Activated T-helper 9 cell treated with anti-CD3 and anti-CD28 coated beads, Interleukin-2, amount 50 U/mL, for 16 hours (primary cell): ENCODE measurements at places on chromosomes 3 and 15.

GRCh38 chr15:77417602-77418001, 2.3 kb downstream of the PEAK1 start:
- no peak for DNase-seq

GRCh38 chr3:143924522-143925285, 46.9 kb upstream of the DIPK2A start:
- no peak for DNase-seq

- DNase-seq = no peak
Observed at GRCh38 chr15:43953402-43953801, 126.6 kb downstream of the WDR76 start.

- no peak for DNase-seq
Observed at GRCh38 chr3:124149081-124149480, 157.2 kb upstream of the ROPN1 start.

- no peak for DNase-seq
Observed at GRCh38 chr3:182843478-182843877, 50.2 kb downstream of the ATP11B start.

DNA sequence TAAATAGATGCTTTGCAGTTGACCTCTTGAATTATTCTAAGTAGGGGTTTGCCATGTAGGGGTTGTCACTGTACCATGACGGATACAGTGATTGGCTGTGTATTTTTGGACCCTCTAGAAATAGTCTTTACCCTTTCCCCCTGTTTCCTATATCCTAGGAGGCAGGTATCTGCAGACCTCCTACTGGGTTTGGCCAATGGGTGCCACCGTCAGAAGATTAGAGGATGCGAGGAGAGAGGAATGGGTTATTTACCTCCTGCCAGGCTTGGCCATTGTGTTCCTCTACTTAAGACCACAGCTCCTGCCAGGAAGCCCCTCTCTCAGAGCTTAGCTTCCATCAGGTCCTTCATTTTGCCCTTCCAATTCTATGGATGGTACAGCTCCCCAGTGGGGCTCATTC, 40.2 kb upstream of the CLRN1 start:
- no peak for DNase-seq

DNA sequence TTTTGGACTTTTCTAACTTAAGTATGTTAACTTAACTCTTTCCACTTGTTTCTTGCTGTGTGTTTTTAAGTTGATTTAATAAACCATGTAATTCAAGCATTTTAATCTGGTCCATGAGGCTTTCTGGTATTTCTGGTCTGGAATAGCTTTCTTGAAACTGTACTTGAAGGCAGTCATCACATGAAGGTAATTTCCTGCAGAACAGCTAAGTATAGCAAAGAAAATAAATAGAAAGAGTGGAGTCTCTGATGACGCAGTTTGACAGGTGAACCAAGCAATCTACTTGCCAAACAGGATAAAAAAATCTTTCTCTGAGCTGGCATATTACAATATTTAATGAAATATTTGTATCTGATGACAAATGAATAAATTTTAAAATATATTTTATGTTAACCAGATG, 74.9 kb downstream of the BTLA start:
- DNase-seq = no peak

- DNase-seq = no peak
Observed at GRCh38 chr3:31613654-31614053, 80.9 kb downstream of the STT3B start.

GRCh38 chr3:156787926-156788663, 38.1 kb upstream of the LEKR1 start:
- no peak for DNase-seq

DNA sequence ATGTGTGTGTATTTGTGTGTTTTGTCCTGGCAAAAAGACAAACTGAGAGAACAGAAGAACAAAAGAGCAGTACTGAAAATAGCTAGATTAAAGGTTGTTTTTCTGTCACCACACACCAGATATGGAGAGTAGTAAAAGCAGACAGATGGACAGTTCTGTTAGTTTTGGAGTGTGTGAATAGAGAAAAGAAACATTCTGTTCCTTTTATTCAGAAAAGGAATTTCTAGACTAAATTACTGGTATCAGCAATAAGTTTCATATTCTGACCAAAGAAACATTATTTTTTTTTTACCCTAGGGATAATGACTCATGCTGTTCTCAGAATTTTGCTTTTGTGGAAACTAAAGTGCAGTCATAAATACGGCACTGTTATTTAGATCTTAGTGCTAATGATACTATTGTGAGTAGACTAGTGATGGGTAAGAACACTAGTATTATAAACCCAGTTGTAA, 32.9 kb downstream of the PIK3CA start:
- no peak for DNase-seq

DNA sequence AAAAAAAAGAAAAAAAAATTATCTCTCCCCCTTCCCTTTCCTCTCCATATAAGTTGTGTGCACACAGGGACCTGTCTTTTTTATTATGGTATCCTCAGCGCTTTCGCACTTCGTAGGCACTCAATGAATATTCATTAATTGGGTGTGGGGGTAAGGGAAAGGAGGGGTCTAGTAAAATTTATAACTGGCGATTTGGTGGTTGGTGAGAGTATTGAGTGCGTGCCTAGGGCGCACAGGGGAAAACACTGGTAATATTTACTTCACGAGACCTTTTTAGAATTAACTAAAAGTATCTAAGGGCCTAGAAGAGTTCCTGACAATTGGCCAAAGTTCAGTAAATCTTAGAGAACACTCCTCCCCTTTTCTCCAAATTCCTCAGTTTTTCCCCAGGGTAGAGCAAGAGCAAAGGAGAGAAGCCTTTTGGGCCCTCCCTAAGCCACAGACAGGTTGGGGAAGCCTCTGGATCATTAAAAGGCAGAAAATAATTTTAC, 25.7 kb downstream of the TYRO3 start:
- DNase-seq = no peak

GRCh38 chr3:197406266-197406665, 107.9 kb upstream of the DLG1 start:
- DNase-seq = no peak

- no peak for DNase-seq
Observed at GRCh38 chr15:49747340-49747739, 126.5 kb downstream of the DTWD1 start.

- no peak for DNase-seq
Observed at GRCh38 chr15:87777054-87777561, 479.4 kb downstream of the NTRK3 start.

- no peak for DNase-seq
Observed at GRCh38 chr3:76111808-76112207, 326.5 kb upstream of the ZNF717 start.

DNA sequence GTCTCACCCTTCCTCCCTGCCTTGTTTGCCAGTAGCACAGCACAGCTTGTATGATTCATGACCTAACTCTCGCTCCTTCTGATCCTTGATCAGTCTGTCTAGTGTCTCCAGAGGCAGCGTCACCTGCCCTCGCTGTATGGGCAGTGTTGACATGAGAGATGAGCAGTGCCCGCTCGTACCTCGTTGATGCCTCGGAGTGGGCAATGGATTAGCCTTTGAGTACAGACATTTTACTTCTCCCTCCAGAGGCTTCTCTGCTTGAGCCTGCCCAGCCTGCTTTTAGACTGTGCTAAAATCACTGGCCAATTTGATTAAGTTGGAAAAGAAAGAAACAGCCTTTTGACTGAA, 569.0 kb downstream of the NTRK3 start:
- no peak for DNase-seq

- DNase-seq = no peak
Observed at GRCh38 chr3:55296791-55297190, 190.3 kb downstream of the WNT5A start.

GRCh38 chr3:179037351-179037750, 34.3 kb downstream of the ZMAT3 start:
- DNase-seq = peak; percentile 26

DNA sequence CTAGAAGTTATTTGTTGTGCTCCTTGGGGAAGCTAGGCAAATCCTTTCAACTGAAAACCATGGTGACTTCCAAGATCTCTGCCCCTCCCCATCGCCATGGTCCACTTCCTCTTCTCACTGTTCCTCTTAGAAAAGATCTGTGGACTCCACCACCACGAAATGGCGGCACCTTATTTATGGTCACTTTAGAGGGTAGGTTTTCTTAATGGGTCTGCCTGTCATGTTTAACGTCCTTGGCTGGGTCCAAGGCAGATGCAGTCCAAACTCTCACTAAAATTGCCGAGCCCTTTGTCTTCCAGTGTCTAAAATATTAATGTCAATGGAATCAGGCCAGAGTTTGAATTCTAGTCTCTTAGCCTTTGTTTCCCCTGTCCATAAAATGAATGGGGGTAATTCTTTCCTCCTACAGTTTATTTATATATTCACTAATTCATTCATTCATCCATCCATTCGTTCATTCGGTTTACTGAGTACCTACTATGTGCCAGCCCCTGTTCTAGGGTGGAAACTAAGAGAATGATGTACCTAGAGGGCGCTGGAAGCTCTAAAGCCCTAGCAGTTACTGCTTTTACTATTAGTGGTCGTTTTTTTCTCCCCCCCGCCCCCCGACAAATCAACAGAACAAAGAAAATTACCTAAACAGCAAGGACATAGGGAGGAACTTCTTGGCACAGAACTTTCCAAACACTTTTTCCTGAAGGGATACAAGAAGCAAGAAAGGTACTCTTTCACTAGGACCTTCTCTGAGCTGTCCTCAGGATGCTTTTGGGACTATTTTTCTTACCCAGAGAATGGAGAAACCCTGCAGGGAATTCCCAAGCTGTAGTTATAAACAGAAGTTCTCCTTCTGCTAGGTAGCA, 657 bp downstream of the PATL2 start:
- no peak for DNase-seq

- no peak for DNase-seq
Observed at GRCh38 chr3:11570251-11570650, 73.5 kb downstream of the VGLL4 start.

GRCh38 chr3:174408310-174408709, 450.8 kb upstream of the NAALADL2 start:
- no peak for DNase-seq

DNA sequence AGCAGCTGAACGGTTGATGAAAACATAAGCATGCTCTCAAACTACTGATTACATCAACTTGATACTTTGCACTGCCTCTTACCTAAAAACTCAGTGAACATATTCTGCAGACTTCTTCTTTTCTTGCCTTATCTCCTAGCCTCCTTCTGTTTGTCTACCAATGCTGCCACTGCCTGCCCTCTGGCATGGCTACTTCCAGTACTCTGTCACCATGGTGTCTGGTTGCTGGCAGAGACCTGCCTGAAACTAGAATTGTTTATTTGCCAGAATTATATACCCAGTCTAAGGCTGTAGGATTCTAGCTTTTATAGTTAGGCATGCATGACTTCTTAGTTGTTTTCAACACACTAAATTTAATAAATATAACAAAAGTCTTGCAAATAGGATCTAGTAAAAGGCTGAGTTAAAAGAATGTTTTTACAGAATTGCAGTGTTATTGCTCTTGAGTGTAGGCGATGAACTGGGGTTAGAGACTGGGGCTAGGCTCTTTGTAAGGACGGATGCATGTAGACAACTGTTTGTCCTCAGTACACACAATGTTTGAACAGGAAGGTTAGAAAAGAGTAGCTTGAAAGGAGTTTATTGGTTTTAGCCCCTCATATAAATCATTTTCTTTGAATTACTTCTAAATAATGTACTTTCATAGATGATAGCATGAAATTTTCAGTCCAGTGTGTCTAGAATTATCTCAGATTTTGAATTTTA, 116.3 kb downstream of the KCNAB1 start:
- DNase-seq = no peak

DNA sequence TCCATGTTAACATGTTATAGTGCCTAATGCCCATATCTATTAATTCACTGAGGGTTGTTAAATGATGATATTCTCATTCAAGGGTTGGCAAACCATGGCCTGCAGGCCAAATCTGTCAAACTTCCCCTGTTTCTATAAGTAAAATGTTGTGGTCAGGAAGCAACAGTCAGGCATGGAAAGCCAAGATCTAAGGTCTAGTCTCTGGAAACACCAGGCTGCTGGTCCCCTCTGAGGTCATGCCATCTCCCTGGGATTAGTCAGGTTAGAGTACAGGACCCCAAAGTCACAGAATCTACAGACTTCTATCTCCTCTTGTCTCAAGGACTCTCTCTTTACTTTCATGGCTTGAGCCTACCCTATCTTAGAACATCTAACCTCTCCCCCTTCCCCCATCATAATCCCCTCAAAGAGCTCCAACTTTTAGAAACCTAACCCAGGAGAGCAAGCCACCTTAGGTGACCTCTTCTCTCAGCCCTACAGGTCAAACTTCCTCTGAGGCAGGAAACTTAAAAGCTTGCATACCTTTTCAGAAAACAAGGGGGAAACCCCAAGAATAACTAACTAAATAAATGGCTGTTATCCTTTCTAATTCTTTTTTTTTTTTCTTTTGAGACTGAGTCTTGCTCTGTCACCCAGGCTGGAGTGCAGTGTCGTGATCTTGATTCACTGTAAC, 15.3 kb upstream of the HERC1 start:
- no peak for DNase-seq

- DNase-seq = no peak
Observed at GRCh38 chr3:15964605-15965442, 167.0 kb upstream of the ANKRD28 start.

GRCh38 chr3:37626736-37627565, 234.7 kb upstream of the CTDSPL start:
- DNase-seq = no peak

DNA sequence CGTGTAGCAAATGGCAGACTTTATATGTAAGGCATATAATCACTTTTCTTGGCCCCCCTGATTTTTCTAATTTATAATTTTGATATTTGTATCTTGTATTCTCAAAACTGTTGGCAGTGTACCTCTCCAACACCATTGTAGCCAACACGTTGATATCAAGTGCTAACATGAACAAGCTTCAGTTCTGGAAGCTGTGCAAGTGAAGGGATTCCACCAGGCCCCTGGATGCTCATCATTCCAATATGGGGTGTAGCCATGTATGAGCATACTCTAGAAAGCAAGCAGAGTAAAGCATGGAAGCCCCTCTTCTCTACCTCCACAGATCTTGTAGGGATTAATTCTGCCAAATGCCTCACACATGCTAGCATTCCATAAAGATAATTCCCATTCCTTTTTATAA, 211.3 kb downstream of the MYRIP start:
- DNase-seq = no peak

- no peak for DNase-seq
Observed at GRCh38 chr3:13086531-13086981, 13.3 kb upstream of the IQSEC1 start.

DNA sequence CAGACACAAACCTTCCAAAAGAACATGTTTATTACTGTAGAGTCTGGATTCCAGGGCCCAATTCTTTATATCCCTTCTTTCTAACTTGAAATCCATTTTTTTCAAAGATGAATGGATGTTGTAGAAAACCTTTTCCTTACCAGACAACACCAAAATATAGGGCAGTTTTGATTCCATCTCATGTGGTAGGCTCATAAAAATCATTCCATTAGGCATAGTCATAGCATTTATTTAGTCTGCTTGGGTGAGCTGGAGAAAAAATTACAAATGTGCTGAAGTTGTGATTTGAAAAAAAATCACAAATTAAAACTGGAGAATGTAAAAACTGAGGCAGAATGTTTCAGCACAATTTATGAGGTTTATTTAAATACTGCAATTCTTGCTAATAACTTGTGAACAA, 199.3 kb upstream of the TBC1D5 start:
- no peak for DNase-seq

GRCh38 chr15:64067564-64068030, 21.3 kb upstream of the DAPK2 start:
- peak; percentile 36 for DNase-seq
